Stimulated activated CD4-positive, alpha-beta T cell treated with anti-CD3 and anti-CD28 coated beads, TNF-alpha, amount 100 ng/mL, for 24 hours (primary cell): ENCODE measurements at places on chromosomes 7 and 10.

GRCh38 chr7:157619753-157620525, 283.1 kb downstream of the DNAJB6 start:
- DNase-seq, result no peak

GRCh38 chr10:7601023-7601656, 65.6 kb downstream of the ITIH5 start:
- DNase-seq, result no peak

DNA sequence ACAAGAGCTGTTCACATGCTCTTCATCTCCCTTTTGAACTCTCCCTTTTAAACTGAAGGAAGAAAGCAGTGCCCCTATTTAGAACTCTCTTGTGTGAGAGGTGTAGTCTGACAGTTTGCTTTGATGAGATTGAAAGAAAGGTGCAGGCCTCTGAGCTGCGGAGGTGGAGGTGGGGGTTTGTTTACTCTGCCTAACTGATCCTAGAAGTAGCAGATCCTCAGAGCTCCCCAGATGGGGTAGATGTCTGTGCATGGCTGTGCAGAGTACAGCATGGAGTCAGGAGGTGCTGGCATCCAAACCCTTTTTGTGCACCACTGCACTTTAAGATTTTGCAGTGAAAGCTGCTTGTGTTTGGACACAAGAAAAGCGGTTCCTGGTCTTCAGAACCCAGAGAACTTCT, 58.3 kb downstream of the MINDY4 start:
- no peak for DNase-seq

GRCh38 chr10:127619546-127620325, 70.6 kb downstream of the NPS start:
- DNase-seq, result no peak

GRCh38 chr7:48299580-48300169, 128.4 kb downstream of the ABCA13 start:
- DNase-seq, result no peak

DNA sequence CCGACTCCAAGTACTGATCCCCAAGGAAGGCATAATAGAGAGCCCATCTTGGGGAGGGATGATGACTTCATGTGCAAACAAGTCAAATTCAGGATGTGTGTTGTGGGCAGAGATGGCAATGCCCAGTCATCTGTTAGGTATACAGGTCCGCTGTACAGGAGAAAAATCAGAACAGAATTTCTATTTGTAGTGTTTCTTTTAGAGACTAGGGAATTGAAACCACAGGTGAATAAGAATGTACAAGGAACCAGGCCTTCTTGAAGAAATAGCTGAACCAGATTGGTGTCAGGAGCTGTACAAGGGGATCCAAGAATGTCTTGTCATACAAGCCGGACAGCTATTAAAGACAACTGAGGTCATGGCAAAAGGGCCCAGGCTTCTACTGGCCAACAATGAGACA, 147.9 kb downstream of the PFKFB3 start:
- DNase-seq, result no peak
